ENCODE measurements at places on chromosomes 12 and 14. TPM values are rescaled to one million over a fixed set of nuclear protein-coding genes. Genes with fewer than 3 reads are reported as not detected.

DNA sequence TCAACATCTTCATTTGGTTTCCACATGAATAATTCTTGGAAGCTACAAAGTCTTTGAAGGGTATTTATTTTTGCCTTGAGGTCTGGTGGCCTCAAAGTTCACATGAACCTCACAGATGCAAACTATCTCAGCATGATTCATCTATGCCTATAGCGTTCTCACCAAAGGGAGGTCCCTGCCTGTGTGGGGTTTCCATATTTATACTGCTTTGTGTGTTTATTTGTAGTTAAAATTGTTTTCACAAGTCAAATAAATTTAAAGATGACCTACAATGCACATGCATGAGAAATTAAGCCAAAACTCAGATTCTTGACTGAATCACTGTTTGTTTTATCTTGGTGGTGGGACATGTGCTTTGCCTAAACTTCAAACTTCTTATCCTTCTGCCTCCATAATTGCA is 176.7 kb downstream of the PPM1H start:
- H3K27me3 ChIP-seq, result no peaks in the 10 kb centered on the region
- no peak overlapping the region for H3K4me3 ChIP-seq
- no peaks in the 10 kb centered on the region for H3K36me3 ChIP-seq
- no peaks in the 10 kb centered on the region for H3K4me1 ChIP-seq
- H3K27ac ChIP-seq, result no peak overlapping the region

GRCh38 chr12:132308853-132309595 is 20.4 kb downstream of the GALNT9 start:
- DNase-seq, result no peak
- no peak overlapping the region for H3K27ac ChIP-seq
- no peaks in the 10 kb centered on the region for H3K36me3 ChIP-seq
- H3K4me1 ChIP-seq, result no peaks in the 10 kb centered on the region

GRCh38 chr14:50051106-50051505 is 65.3 kb downstream of the VCPKMT start:
- no peaks in the 10 kb centered on the region for H3K27me3 ChIP-seq
- H3K4me1 ChIP-seq, result peaks cover 6% of the 10 kb centered on the region
- H3K36me3 ChIP-seq, result no peaks in the 10 kb centered on the region
- no peak overlapping the region for H3K4me3 ChIP-seq

DNA sequence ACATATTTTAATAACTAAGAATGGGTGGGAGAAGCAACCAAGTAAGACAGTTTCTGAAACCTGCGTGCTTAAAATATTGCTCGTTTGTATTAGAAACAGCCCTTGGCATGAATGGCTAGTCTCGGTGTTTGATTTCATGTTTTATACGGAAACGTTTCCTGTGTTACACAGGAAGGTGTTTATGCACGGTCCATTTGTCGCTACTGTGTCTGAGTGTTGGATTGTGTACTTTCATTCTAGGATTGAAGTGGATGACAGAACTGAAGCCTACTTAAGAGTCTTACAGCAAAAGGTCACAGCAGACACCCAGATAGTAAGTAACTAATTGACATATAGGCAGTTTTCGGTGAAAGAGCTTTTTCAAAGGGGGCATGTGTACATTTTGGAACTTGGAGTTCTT is 19.6 kb downstream of the PIWIL1 start:
- H3K27ac ChIP-seq, result no peak overlapping the region
- H3K4me3 ChIP-seq, result no peak overlapping the region
- H3K4me1 ChIP-seq, result no peaks in the 10 kb centered on the region
- no peak for DNase-seq

DNA sequence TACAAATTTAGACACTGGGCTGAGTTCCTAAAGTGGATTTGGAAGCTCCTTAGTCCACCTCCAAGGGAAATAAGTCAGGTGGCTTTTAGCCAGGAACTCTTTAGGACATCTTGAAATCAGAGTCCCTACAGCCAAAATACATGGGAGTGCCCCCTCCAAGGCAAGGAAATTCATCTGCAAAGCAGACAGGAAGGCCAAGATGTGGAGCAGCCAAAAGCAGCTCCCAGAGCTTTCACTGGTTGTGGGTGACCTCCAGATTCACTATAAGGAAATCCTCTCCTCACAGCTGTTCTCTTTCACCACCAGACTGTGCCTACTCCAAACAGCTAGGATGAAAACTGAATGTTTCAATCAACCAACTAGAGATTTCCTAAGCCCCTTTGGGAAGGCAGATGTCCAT is 6.6 kb downstream of the TTC9 start:
- DNase-seq, result no peak
- H3K4me1 ChIP-seq, result peaks cover 68% of the 10 kb centered on the region
- no peaks in the 10 kb centered on the region for H3K36me3 ChIP-seq
- H3K27me3 ChIP-seq, result no peaks in the 10 kb centered on the region

- no peaks in the 10 kb centered on the region for H3K4me1 ChIP-seq
- H3K4me3 ChIP-seq, result no peak overlapping the region
- no peak overlapping the region for H3K27ac ChIP-seq
- no peaks in the 10 kb centered on the region for H3K36me3 ChIP-seq
- no peaks in the 10 kb centered on the region for H3K27me3 ChIP-seq
Observed at GRCh38 chr14:94355191-94355794, 32.2 kb upstream of the SERPINA6 start.

GRCh38 chr12:124391340-124392261 is 96.7 kb downstream of the RFLNA start:
- no peaks in the 10 kb centered on the region for H3K36me3 ChIP-seq
- H3K27ac ChIP-seq, result no peak overlapping the region
- DNase-seq, result no peak
- H3K27me3 ChIP-seq, result no peaks in the 10 kb centered on the region

DNA sequence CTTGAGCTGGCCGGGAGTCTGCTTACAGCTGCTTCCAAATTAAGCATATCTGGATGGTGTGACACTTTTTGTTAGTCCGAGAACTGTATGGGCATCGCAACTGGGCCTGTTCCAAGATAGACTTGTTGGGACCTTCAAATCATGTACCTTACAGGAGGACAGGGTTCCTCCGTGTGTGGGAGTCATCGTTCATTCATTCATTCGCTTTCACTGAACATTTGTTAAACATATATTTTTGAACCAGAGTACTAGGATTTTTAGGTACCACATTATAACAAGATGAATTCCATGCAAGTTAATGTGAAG is 387 bp upstream of the IPO8 start:
- H3K36me3 ChIP-seq, result no peaks in the 10 kb centered on the region
- H3K4me1 ChIP-seq, result peaks cover 21% of the 10 kb centered on the region
- peak overlapping the region; percentile 89 for H3K4me3 ChIP-seq
- peak overlapping the region; percentile 86 for H3K27ac ChIP-seq

Gene ARHGAP5
- total RNA-seq, result 37.9 TPM

Gene ADAM21
- total RNA-seq, result 0.09 TPM

GRCh38 chr12:126761420-126761819 is 1505.5 kb upstream of the TMEM132C start:
- no peak for DNase-seq
- peaks cover 26% of the 10 kb centered on the region for H3K4me1 ChIP-seq
- H3K4me3 ChIP-seq, result no peak overlapping the region
- H3K27me3 ChIP-seq, result no peaks in the 10 kb centered on the region

Gene CD27
- 110 TPM for total RNA-seq

DNA sequence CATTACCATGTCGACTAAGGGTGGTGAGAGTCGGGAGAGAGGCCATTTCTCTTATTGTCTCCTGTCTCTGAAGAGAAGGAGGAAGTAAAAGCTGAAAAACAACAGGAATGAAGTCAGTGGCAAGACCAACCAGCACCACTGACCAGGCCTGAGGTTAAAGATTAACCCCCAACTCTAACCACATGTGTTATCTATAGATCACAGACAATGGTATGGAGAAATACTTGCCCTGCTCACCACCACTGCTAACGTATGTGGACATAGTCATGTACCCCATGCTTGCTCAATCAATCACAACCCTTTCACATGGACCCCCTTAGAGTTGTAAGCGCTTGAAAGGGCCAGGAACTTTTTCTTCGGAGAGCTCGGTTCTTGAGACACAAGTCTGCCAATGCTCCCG is 690.9 kb upstream of the LMO3 start:
- no peaks in the 10 kb centered on the region for H3K36me3 ChIP-seq
- no peak overlapping the region for H3K27ac ChIP-seq
- H3K4me3 ChIP-seq, result no peak overlapping the region
- no peaks in the 10 kb centered on the region for H3K27me3 ChIP-seq

DNA sequence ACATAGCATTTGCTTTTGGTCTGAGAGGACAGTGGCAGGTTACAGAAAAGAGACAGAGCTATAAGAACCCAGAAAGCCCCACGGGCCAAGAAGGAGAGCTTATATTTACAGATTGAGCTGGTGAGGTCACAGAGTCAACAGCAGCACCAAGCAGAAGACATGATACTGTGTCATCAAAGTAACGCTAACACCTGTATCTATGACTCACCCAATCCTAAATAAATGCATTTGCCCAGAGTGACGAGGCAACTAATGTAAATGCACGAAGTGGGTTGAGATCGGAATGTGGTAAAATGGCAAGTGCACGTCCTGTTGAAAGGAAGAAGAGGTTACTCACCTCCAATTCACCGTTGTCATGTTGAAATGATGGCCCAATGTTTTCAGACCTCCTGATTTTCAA is 6.7 kb upstream of the CD163L1 start:
- no peaks in the 10 kb centered on the region for H3K27me3 ChIP-seq
- no peak overlapping the region for H3K4me3 ChIP-seq
- no peaks in the 10 kb centered on the region for H3K4me1 ChIP-seq
- no peaks in the 10 kb centered on the region for H3K36me3 ChIP-seq
- no peak for DNase-seq
- H3K27ac ChIP-seq, result no peak overlapping the region

DNA sequence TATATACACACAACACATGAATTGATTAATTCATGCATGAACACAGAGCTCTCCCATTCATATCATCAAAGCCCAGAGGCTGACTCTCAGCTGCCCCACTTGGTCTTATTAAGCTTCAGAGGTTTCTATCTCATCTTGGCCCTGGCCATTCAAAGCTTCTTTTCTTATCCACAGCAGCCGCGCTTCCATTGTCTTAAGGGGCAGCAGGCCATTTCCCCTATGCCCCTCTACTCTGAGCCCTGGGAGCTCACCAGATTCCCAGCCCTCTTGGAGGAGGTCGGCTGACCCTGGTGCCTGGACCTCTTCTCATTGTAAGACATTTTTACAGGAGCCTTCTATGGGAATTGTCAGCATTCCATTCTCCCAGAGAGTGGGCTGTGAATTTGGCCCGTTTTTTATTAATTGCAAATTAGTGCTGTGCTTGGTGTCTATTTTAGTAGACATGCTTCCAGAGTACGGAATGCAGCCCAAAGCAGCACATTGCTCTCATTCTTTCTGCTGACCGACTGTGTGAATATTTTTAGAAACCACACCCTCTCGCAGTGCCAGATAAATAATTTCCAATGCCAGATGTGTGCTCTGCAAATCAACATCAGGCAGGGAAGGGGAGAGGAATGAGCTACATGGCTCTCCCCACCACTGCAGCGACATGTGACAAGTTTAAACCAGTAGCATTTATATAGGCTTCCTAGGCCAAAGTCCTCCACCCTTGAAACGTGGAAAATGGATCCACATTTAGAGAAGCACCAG is 58.5 kb downstream of the NUAK1 start:
- DNase-seq, result no peak
- no peaks in the 10 kb centered on the region for H3K36me3 ChIP-seq
- H3K27ac ChIP-seq, result no peak overlapping the region
- H3K27me3 ChIP-seq, result no peaks in the 10 kb centered on the region
- no peaks in the 10 kb centered on the region for H3K4me1 ChIP-seq

Gene CELA1
- total RNA-seq, result not detected

DNA sequence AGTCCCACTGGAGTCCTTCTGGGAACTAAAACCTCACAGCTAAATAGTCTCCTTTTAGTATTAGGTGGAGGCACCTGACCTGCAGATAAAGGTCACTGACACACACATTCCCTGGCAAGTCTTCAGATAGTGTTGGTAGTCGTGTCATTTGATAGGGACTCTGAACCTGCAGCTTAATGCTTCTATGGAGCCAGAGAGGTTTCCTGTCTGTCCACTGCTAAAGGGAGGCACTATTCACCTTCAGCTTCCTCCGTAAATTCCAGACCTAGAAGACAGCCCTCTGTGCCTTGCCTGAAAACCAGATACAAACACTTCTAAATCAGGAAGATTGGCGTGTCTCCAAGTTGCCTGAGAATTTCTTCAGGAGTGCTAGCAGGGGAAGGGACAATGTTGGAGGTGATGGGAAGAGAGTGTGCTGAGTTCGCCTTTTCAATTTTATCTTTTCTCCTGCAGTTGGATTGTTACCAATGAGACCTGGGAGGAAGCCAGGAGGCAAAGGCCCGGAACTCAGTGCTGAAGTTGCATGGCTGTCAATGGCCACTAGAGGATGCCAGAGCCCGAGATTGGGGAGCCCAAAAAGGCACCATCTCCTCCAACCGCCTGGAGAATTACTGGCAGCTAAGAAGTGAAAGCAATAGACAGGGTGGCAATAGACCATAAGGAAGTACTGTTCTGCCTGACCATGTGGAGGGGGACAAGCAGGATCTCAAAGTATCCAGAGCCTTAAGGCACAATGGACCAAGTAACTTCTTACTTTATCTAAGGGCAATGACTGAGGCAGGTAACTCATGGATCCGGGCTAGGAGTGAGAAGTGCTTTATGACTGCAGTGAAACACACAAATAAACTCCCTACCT is 81.6 kb upstream of the SCAF11 start:
- no peaks in the 10 kb centered on the region for H3K36me3 ChIP-seq
- no peak overlapping the region for H3K27ac ChIP-seq
- H3K27me3 ChIP-seq, result no peaks in the 10 kb centered on the region
- peak; percentile 52 for DNase-seq

GRCh38 chr14:95915330-95915729 is 38.7 kb downstream of the TUNAR start:
- DNase-seq, result no peak
- no peak overlapping the region for H3K4me3 ChIP-seq
- H3K27ac ChIP-seq, result no peak overlapping the region
- H3K4me1 ChIP-seq, result no peaks in the 10 kb centered on the region

DNA sequence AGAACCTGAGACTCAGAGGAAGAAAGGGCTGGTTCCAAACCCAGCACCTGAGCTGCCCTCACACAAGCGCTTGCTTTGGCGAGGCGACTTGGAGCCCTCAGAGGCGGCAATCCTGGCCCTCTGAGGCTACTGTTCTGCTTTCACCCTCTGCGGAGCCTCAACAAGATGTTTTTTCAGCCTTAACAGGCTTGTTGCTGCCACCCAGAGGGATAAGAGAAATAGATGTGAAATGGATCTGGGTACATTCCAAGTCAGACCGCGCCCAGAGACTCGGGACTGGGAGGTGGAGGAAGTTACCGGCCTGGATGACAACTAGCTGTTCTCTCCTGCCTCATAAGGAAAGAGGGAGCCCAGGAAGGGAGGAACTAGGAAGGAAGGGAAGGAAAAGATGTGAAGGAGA is 89.6 kb downstream of the TTC7B start:
- no peaks in the 10 kb centered on the region for H3K4me1 ChIP-seq
- H3K27me3 ChIP-seq, result no peaks in the 10 kb centered on the region
- no peak overlapping the region for H3K4me3 ChIP-seq
- H3K27ac ChIP-seq, result no peak overlapping the region

Gene SCNN1A
- 0.93 TPM for total RNA-seq

GRCh38 chr14:104542871-104543830 is 36.4 kb upstream of the C14orf180 start:
- H3K4me1 ChIP-seq, result no peaks in the 10 kb centered on the region
- H3K4me3 ChIP-seq, result no peak overlapping the region
- H3K27ac ChIP-seq, result no peak overlapping the region
- no peaks in the 10 kb centered on the region for H3K27me3 ChIP-seq
- DNase-seq, result no peak
- no peaks in the 10 kb centered on the region for H3K36me3 ChIP-seq
